ENCODE measurements at places on chromosomes 1 and 21.

- DNase-seq: no peak
Observed at GRCh38 chr1:232149287-232150201, 480.4 kb downstream of the SIPA1L2 start.

GRCh38 chr1:27602462-27603308 is 1.3 kb downstream of the AHDC1 start:
- DNase-seq: no peak

DNA sequence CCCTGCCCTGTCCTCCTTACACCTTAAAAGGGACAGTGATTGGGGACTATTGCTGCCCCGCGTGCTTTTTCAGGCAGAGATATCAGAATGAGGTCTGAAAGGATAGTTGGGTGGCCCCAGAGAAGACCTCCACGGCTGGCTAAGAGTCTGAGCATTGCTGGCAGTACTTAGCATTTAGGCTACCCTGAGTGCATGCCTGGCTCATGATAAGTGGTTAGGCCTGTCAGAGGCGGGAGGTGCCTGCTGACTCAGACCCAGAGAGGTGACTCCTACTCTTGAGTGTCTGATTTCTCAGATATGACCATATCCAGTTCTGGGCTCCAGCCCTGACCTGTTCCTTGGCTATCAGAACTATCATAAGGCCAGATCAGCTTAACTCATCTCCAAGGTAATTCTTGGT is 213.7 kb downstream of the PBX1 start:
- DNase-seq: no peak

DNA sequence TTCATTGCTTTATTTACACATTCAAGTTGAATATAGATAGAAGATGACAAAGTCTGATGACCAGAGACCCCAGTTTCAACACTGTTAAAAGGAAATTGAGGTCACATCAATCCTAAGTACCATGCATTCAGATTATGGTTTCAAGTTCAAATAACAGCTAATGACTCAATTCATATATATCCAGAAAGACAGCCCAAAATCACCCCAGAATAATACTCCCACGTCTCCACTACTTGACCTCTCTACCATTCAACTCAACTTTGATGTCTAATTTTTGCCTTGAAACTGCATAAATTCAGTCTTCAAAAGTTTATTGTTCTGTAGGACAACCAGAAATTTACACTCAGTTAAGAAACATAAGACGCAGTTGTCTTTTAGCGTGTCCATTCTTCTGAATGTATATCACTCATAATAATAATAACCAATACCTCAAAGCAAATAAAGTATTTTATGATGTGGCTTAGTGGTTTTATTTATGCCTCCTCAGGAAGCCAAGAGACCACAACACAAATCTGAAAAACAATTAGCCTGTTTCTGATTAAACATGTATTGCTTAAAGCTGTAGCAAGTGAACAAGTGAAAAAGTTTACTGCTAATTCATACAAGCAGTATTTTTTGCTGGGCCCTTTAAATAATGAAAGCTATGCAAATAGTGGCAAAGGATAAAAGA is 569.0 kb downstream of the LTN1 start:
- DNase-seq: no peak

- DNase-seq: no peak
Observed at GRCh38 chr21:31599563-31599962, 59.9 kb upstream of the SOD1 start.

- DNase-seq: no peak
Observed at GRCh38 chr1:197908716-197909220, 6.3 kb downstream of the C1orf53 start.

DNA sequence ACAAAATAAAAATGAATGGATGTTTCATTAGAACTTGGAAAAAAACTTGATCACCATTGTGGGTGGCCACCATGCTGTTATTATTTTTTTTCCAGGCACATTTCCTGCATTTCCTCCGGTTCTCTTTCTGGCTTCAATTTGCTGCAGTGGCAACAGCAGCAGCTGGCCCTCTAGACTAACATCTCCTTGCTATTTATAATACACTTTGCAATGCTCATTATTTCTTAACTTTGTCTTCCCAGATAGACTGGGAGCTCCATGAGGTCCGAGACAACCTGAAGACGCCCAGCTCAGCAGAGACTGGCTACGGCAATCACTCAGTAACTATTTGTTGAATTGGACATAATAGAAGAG is 53.4 kb upstream of the ATP5PO start:
- DNase-seq: no peak

- no peak for DNase-seq
Observed at GRCh38 chr21:38610623-38611251, 112.5 kb upstream of the ERG start.

GRCh38 chr1:30892671-30893073 is 15.9 kb downstream of the SDC3 start:
- no peak for DNase-seq

GRCh38 chr1:225319871-225320270 is 108.0 kb downstream of the LBR start:
- no peak for DNase-seq

DNA sequence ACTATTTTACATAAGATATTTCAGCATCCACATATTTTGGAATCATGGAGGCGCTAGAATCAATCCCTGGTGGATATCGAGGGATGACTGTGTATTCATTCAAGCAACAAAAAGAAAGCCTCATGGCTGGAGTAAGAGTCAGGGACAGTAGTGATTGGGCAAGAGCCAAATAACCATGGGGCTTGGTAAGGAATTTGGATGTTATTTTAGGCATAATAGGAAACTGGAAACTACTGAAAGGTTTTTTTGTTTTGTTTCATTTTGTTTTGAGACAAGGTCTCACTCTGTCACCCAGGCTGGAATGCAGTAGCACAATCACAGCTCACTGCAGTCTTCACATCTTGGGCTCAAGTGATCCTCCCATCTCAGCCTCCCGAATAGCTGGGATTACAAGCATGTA is 33.8 kb upstream of the EYA3 start:
- no peak for DNase-seq

DNA sequence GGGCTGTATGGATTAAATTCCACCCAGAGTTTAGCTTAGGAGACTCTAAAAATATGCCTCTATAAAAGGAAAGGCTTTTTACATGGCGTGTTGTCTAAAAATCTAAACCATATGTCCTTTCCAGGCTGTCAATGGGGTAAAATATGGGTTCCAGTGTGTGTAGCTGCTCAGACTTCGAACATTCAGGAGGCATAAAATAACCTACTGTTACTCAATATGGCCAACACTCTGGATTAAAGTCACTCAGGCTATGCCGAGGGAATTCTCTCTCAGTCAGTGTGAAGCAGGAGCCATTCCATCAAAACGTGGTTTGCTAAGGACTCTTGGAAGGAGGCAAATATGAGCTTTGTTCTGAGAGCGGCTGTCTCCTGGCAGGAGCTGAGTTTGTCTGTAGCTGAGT is 135.3 kb downstream of the RUNX1 start:
- DNase-seq: no peak

GRCh38 chr1:163241746-163242145 is 39.0 kb upstream of the RGS5 start:
- no peak for DNase-seq

Measured in stimulated activated CD4-positive, alpha-beta T cell treated with anti-CD3 and anti-CD28 coated beads, Interleukin-2, amount 100 ng/mL, for 4 hours (primary cell).